ENCODE measurements at places on chromosomes 13 and 19.

GRCh38 chr13:112066624-112067004 is 335 bp upstream of the SOX1 start:
- peak; percentile 79 for DNase-seq

DNA sequence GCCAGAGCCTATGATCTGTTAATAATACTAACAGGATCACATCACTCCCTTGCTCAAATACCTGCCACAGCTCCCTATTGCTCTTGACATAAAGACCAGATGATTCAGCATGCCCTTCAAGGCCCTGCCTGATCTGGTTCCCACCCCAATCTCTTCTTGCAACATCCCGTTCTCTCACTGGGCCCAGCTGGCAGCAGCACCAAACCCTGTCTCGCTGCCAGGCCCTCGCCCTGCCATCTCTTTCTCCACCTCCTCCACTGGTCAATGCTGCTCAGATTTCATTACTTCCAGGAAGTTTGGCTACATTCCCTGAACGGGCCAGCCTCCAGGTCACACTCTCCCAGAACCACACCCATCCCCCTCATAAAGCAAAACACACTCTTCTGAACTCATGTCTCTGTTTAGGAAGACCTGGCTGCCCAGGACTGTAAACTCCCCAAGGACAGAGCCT is 8.6 kb upstream of the BCAT2 start:
- no peak for DNase-seq

DNA sequence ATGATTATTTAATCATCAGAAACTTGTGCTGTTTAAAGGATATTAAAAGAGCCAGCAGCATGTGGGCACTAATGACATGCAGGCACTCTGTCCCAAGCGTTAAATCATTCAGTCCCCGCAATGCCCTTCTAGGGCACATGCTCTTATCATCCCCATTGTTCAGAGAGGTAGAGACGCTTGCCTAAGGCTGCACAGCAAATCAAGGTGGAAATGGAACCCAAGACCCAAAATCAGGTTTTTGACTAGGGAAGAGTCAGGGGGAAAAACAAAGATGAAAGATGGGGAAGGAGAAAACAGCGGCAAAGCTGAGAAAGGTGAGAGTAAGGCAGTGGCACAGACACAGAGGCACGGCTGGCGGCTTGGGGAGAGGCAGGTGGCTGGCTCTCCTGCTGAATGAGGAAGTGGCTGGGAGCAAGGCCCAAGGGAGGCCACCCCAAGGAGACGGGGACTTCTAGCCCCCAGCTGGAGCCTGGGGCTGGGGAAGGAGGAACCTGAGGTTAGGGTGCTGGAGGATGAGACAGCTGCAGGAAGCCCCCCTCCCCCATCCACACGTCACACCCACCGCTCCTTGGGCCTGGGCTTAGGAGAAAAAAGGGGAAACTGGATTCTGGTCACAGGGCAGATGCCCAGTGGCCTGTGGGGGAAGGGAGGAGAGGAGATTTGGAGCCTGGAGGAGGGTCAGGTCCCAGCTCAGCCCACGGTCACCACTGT is 1.0 kb upstream of the TYROBP start:
- DNase-seq: peak; percentile 58

DNA sequence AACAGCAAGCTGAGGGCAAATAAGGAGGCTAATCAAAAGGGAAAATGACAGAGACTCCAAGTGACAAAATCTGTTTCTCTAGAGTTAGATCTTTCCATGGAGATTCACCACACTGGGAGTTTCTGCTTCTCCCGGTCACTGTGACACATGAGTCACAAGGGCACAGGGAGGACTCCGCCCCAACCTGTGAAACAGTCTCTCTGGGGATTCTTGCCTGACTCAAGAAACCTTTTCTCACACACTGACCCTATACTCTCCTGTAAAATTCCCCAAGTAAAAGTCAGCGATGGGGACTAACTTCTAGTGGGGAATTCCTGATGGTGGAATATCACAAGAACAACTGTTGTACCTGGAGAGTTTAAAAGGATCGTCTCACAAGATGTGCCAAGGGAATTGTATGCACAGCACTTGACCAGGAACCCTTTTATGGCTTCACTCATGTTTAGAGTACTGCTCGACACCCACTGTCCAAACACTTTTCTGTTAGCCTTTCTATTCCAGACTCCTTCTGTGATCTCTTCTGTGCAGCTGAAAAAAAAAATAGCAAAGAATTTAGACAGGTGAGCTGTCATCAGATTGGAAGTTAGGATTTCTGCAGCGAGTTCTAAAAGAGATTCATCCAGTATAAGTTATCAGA is 46.8 kb upstream of the URAD start:
- no peak for DNase-seq

DNA sequence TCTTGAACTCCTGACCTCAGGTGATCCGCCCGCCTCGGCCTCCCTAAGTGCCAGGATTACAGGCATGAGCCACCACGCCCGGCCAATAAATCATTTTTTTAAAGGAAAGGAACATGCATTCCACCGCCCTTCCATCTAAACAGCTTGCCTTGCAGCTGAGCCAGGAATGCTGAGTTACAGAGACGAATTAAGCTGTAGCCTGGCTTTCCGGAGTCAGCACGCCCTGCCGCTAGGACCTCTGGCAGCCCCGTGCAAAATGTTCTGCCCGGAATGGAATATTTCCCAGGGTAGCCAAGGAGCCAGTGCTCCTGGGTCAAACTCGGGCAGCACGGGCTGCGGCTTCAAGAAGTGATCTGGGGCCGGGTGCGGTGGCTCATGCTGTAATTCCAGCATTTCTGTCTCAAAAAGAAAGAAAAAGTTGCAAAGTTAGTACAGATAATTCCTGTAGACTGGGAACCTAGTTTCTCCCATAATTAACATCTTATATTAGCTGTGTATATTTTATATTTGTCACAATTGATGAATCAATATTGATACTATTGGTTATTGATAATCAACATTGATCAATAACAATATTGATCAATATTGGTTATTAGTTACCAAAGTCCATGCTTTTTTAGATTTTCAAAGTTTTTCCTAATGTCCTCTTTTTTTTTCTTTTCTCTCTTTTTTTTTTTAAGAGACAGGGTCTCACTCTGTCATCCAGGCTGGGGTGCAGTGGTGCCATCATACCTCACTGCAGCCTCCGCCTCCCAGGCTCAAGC is 19.2 kb downstream of the ATCAY start:
- DNase-seq: no peak

GRCh38 chr13:35917252-35917941 is 213.8 kb downstream of the DCLK1 start:
- DNase-seq: no peak

DNA sequence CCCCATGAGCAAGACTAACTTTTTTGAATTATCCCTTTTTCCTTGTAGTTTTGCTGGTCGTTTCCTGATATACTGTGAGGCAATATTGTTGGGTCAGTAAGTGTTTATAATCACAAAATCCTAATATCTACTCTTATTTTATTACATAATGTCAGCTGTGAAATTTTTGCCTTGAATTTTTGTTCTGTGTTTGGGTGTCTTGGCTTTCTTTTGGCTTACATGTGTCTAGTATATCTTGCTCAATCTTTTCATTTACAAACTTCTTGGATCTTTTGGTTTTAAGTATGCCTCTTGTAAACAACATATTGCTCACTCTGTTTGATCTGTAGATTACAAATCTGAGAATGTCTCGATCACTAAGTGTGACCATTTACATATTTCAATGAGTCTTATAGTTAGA is 330.3 kb upstream of the ARGLU1 start:
- DNase-seq: no peak

DNA sequence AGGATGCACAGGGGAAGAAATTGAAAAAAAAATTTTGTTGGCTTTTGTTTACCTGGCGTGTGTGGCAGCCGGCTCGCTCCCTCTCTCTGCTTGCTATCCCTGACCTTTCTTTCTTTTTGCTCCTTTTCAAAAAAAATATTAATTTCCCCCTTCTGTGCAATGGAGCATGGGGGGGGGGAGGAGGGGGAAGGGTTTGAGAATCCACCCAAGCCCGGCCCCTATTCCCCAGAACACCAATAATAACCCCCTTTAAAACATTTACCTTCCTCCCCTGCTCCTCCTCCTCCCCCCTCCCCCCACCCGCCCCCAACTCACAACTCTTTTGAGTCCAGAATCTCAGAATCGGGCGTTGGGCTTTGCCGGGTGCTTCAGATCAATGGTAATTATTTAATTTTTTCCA is 28.4 kb downstream of the NFIX start:
- no peak for DNase-seq

DNA sequence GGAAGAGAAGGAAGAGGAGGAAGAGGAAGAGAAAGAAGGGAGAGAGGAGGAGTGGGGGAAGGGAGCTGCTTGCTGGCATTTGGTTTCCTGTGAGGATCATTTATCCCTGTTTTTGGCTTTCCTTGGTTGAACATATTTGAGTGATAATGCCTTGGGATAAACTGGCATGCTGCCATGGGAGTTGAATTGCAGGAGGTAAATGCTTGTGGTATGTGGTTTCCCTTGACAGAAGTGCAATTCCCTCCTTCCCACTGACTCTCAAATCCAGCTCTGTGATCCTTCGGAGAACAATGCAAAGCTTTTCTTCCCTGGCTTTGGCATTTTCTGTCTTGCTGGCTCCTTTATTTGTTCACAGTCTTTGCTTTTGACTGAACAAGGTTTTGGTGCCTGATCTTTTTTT is 27.2 kb upstream of the CBY2 start:
- DNase-seq: no peak

DNA sequence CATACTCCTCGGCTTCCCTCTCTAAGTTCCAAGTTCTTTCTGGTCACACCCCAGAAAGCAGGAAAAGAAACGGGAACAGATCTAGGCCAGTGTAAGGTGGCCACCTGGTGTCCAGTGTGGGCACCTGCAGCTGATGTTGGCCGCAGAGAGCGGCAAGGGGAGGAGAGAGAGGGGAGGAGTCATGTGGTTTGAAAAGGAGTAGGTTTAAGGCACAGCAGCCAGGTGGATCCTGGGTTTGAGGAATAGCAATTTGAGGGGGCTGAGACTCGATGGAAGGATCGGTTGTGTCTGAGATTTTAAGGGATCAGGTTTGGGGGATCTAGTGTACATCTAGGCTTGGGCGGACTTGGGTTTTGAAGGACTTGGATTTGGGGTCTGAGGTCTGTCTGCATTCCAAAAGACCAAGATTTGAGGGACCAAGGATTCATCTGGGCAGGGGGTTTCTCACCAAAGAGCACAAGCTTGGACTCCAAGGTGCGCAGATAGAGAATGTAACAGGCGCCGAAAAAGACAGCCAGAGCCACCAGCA is 1.2 kb downstream of the RABAC1 start:
- DNase-seq: peak; percentile 31

GRCh38 chr13:98509271-98510155 is 67.4 kb downstream of the STK24 start:
- DNase-seq: no peak

GRCh38 chr19:2602391-2603181 is 99.9 kb downstream of the GNG7 start:
- DNase-seq: peak; percentile 41

DNA sequence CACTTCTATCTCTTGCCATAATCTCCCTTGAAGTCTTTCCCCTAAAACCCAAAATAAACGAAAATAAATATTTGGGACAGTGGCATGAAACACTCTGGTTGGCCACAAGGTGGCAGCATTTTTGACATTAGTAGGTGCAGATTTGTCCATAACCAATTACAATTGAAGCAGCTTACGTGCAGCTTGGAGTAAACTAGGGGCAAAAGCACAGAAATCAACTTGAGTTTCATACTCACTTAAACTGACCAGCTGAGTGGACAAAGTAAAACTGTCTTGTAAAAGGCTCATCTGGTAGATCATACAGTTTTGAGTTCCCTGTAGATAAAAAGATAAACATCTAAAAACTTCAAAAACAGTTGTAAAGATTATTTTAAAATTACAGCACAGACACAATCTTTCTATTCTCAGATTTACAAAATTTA is 18.8 kb downstream of the PDCD5 start:
- DNase-seq: no peak

DNA sequence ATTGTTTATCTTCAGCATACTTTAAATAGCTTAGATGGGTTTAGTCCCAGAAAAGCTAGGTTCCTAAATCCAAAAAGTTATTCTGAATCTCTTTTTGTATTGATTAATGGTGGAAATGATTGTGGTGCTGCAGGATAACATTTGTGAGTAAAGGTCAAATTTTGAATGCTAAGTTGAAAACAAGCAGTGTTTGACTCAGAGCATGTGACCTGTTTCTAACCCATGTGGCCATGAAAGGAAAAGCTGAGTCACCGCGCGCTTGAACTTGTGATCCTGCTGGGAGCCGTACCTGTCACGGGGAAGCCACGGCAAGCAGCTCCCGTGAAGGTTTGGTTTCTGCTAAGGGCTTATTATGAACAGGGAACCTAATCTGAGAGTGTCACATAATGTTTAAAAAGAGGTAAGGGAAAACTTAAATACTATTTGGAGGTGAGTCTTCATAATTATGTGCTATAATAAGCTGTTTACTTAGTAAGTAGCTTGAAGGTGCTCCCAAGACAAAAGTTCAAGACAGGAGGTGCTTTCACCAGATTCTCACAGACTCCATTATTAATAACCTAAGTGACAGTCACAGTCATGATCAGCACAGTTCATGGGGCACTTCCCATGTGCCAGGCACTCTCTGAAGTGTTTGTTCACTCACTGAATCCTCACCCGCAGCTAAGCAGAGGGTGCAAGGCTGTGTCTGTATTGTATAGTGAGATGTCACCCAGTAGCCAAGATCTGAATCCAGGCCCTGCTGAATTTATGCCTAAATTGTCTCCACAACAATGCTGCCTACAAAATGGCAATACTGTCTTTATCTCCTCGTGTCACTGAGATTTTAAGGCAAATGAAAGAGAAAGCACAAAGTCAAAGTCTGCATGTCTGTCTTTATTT is 286.5 kb downstream of the MYO16 start:
- peak; percentile 44 for DNase-seq

GRCh38 chr19:50829801-50830200 is 3.6 kb downstream of the KLK15 start:
- DNase-seq: no peak

DNA sequence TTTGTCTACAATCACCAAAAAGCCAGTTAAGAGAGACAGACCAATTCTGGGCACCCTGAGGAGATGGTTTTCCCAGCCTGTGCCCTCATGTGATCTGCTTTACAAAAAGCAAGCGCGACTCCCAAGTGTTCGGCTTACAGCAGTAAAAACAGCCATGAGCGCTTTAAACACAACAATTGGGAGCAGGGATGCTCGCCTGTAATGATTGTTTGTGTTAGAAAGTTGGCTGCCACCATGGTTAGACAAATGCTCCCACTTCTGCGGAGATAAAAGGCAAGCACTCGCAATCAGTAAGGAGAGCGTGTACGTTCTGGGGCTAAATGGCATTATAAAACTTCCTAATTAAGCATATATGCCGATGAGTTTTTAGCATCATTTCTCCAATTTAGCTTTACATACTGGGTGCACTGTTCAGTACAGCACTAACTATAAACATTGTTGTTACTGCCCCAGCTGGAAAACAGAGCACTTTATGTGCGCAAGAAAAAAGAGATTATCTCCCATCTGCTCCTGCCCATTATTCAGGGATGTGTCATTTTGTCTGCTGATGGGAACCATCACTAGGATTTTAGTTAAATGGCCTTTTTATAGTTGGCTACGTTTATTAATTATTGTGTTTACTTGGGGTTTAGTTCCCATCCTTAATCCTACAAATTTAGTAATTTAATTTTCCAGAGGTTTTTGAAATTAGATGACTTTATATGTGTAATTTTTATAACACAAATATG is 309.3 kb upstream of the MAB21L1 start:
- DNase-seq: no peak

GRCh38 chr13:27101289-27101688 is 70.3 kb downstream of the USP12 start:
- DNase-seq: no peak

GRCh38 chr19:8194528-8195267 is 14.5 kb upstream of the CERS4 start:
- DNase-seq: no peak

- DNase-seq: no peak
These were observed 1.5 kb downstream of the ARID3A start for GRCh38 chr19:927351-927779.

- DNase-seq: no peak
These were observed 18.9 kb upstream of the ZSCAN5A start for GRCh38 chr19:56333506-56333905.
